ENCODE measurements at places on chromosomes 7 and 10. TPM values are rescaled to one million over a fixed set of nuclear protein-coding genes. Genes with fewer than 3 reads are reported as not detected.

DNA sequence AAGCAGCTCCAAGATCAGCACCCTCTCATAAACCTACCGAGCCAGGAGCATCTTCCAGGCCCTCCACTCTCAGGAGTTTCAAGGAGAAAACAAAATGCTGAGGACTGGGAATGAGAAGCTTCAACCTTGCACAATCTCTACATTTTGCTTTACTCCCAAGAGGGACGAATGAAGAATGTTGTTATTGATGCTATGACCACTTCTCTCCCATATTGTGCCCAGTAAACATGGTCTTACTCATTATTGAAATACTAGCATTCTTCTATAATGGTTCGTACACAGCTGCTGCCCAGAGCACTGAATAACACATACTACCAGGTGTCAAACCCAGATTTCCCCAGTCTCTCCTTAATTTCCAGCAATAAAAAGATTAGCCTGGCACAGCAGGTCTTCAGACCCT is 63.4 kb upstream of the BET1 start:
- DNase-seq: no peak

- DNase-seq: no peak
These were observed 98.9 kb upstream of the ARHGAP21 start for GRCh38 chr10:24822590-24822989.

DNA sequence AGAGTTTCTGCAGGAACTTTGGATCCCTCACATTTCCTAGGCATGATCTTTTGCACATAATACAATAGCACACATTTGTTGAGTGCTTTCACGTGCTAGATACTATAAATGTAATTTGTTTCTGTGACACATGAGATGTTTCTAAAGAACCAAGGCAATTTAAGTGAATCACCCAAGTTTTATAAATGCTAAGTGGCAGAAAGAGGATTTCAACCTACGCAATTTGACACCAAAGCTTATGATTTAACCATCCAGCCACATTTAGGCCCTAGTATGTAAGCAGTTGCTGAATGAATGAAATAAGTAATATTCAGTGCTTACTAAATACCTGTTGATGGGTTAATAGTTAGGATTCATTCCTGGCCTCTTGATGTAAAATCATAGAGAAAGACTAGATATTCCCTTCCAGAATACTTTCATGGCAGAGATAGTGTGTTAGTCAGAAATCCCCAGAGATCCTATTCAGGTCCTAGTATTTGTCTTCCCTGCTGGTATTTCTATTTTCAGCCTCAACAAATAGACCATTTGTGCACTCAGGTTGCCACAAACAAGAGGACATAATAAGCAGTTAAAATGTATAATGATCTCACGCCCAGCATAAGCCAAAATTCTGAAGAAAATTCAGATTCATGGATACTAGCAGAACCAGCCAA is 572.6 kb downstream of the IPMK start:
- DNase-seq: no peak

DNA sequence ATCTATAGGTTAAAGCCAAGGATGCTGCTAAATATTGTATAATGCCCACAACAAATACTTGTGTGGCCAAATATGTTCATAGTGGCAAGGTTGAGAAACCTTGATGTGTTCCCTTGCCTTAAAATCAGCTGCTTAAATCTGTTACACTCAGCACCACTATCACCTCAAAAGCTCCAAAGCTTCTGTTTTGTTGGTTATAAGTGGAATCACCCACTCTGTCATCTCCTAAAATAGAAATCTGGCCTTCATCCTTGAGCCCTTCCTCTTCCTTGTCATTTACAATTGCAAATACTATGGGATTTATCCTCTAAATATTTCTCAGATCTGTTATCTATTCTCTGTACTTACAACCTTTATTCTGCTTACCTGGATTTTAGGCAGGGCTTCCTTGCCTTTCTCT is 61.4 kb downstream of the CPED1 start:
- no peak for DNase-seq

- no peak for DNase-seq
These were observed 91.5 kb upstream of the KIF5B start for GRCh38 chr10:32147730-32148129.

DNA sequence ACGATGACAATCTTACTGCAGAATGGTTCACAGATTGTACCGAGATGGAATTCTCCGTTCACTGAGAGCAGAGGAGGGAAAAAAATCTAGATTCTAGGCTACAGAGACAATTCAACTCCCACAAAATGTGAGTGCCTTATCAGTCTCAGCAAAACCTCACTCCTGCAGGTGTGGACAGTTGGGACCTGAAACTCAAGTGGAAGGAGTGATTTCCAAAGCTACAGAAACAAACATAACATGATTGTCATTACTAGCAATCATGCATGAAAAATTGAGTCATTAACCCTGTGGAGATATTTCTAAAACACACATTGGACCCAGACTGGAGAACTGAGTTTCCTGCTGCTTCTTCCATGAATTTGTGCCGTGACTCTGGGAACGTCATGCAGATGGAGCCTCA is 70.3 kb downstream of the CALML3 start:
- no peak for DNase-seq

ANKRD30A gene
- not detected for total RNA-seq

SUFU gene
- total RNA-seq: 9.5 TPM

GRCh38 chr10:61319386-61320256 is 133.6 kb downstream of the TMEM26 start:
- no peak for DNase-seq

- no peak for DNase-seq
These were observed 80.5 kb downstream of the WIPF3 start for GRCh38 chr7:29886827-29887226.

GRCh38 chr10:86308056-86308455 is 58.5 kb downstream of the GRID1 start:
- DNase-seq: peak; percentile 8

GRCh38 chr7:117470777-117471176 is 9.0 kb upstream of the CFTR start:
- DNase-seq: no peak
